ENCODE measurements at places on chromosomes 12 and 14. TPM values are rescaled to one million over a fixed set of nuclear protein-coding genes. Genes with fewer than 3 reads are reported as not detected.

The PIWIL1 gene
- not detected for total RNA-seq

DNA sequence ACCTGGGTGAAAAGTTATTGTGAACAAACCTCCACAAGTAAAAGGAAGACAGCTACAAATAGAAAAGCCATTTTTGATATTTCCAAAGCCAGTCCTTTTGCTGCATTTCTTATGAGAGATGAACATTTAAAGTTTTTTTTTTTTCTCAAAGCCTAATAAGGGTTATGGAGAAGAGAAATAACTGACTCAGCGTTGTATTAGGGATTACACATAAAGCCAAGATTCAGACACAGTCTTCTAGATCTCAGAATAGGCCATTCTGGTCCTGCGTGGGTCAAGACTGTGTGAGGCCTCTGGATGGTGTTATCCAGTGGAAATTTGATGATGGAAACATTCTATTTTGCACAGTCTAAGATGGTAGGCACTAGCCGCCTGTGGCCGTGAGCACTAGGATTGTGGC lies 459.8 kb downstream of the EGLN3 start:
- no peak for DNase-seq

The TBX3 gene
- total RNA-seq = 10.9 TPM

The ASCL1 gene
- not detected for total RNA-seq

- DNase-seq = no peak
These were observed 15.9 kb downstream of the KCTD10 start for GRCh38 chr12:109461049-109461845.

DNA sequence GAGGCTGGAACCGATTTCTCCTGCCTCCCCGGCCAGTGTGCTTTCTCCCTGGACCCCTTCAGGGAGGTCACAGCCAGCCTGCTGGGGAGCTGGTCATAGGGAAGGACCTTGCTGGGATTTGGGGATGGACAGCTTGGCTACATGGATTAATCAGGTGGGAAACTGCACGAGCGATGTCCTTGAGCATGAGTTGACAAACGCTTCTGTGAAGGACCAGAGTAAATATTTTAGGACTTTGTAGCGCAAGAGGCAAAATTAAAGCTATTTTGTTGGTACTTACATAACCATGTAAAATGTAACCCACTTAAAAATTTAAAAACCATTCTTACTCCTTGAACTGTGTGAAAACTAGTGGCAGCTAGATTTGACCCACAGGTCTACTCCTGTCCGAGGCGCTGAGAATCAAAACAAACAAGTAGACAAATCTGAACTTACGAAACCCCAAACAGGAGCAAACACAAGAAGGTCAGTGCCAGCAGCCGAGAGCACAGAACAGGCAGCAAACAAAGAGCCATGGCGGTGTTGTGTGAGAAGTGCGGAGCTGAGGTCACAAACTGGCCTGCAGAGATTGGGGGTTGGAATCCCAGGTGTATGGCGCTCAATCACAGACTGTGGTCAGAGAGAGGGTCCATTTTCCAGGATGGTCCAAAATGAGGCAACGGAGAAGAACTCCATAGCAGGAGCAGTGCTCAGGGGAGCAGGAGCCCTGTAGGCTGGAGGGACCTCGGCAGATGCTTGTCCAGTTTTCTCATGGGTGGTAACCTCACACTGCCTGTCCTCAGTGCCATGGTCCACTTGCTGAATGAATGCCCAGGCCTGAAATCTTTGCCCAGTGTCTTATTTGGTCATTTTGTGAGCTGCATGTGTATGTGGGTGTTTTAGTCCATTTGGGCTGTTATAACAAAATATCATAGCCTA lies 79.2 kb upstream of the CLMN start:
- no peak for DNase-seq

DNA sequence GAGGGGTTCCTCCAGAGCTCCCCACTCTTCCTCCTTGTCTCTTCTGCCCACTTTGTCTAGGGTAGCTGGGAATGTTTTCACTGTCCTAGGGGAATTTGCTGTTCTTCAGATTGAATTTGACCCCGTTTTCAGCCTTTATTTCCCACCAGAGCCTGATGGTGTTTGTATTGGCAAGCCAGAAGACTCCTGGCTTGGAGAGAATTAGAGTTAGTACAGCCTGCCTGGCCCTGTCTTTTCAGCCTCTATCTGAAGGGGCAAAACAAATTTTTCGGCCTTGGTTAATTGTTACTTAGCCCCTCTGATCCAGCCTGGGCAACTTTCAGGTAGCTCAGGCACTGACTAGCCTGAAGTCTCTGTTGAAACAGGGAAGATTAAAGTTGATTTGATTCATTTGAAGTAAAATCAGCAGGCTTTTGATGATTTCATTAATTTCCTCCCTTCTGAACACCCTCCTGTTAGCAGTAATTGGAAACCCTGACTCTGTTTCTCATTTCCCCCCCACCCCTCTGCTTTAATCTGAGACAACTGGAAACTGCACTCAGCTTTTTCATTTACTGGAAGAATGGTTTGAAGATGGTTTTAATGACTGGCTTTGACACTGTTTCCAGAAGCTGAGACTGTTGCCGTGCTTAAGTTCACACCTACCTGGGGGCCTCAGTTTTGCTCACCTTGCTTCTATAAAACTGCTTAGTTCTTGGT lies 63.3 kb downstream of the SUSD6 start:
- DNase-seq = no peak

DNA sequence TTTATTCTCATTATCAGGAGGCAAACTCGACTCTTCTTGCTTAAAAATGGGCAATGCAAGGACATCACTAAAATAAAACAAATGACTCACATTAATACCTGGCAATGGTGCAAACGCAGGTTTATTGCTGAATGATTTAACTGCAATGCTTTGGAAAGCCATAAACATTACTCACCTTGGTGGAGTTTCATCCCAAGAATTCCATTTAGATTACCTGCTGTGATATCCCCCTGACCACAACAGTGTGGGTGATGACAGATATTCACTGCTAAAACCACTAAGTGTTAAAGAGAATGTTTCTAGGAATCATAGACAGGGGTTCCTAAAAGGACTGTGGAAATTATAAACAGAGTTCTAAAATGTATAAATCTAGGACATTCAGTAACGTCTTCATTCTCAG lies 35.3 kb upstream of the CSRNP2 start:
- no peak for DNase-seq

DNA sequence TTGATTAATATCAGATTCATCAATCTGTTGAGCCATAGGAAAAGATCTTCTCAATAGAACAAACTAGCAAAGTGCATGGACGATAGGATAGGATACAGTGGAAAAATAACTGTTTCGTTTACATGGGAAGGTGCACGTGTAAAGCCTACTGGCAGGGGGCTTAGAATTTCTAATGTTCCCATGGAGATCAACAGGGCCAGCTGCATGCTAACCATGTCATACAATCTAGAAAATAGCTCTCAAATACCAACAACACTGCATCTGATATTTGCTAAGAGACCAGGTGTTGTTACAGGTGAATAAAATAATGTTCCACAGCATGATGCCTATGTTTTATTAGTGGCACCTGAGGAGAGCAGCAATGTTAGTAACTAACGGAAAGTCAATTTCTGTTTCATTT lies 72.5 kb downstream of the ACSS3 start:
- DNase-seq = no peak

The ARMH4 gene
- total RNA-seq = 9.3 TPM

- DNase-seq = no peak
These were observed 8.4 kb downstream of the CPM start for GRCh38 chr12:68924546-68924945.

The KRT83 gene
- not detected for total RNA-seq

GRCh38 chr12:2226641-2227040 lies 173.9 kb downstream of the CACNA1C start:
- DNase-seq = no peak

DNA sequence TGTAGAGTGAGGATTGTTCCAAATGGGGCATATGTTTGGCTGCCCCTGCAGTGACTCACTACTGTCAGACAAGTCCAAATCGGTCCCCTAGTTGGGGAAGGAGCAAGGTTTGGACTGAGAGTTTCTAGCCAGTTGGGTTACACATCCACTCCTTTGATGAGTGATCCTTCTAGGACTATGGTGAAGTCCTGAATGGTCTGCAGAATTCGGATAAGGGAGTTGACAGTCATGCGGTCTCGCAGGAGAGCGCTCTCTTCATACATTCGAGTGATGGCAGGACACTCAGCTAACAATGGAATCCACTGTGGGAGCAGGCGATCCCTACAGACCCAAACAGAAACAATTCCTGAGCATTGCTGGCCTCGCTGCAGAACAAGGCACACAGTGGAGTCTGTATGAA lies 61.5 kb upstream of the SINHCAF start:
- DNase-seq = no peak

- no peak for DNase-seq
These were observed 43.3 kb upstream of the MBIP start for GRCh38 chr14:36363704-36364103.

- no peak for DNase-seq
These were observed 171.0 kb downstream of the ADGRD1 start for GRCh38 chr12:131124487-131125280.

The TMEM63C gene
- 0.85 TPM for total RNA-seq

- no peak for DNase-seq
These were observed at the start of gene CELA1 for GRCh38 chr12:51346581-51346980. TSS of gene CELA1 (minus strand) at chr12:51346679. CDS start at chr12:51346638, 41 bp downstream.

The C12orf50 gene
- total RNA-seq = 0.10 TPM
